GM13976 (cell line): ENCODE measurements at places on chromosomes 16 and 17.

DNA sequence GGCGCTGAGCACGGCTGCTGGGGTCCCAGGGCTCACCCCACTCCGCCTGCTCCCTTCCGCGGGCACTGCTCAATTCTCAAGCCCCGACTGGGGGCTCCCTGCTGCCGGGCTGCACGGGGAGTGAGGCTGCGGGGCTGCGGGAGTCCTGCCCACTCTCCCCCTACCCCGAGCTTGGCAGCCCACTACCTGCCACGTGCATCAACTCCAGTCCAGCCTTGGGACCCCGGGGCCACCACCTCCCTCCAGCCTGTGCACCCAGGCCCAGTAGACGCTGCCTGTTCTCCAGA lies 43.3 kb upstream of the SSTR5 start:
- DNase-seq = no peak

DNA sequence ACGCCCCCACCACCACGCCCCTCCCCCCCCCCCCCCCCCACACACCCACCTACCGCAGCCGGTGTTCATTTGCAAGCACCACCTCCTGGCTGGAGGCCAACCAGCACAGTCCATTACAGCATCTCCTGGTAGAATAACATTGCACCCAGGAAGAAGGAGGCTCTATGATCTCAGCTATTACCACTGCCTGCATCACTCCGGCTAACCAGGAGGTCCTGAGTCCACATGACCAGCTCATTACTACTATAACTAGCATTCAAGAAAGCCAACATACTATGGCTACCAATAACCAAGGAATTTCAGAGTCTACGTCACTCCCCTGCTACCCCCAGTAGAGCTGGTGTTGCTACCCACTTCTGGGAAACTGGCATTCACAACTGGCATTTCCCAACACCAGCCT lies 81.1 kb upstream of the ALOX12 start:
- no peak for DNase-seq

GRCh38 chr17:31488264-31488981 lies 96.9 kb downstream of the RAB11FIP4 start:
- DNase-seq = no peak

DNA sequence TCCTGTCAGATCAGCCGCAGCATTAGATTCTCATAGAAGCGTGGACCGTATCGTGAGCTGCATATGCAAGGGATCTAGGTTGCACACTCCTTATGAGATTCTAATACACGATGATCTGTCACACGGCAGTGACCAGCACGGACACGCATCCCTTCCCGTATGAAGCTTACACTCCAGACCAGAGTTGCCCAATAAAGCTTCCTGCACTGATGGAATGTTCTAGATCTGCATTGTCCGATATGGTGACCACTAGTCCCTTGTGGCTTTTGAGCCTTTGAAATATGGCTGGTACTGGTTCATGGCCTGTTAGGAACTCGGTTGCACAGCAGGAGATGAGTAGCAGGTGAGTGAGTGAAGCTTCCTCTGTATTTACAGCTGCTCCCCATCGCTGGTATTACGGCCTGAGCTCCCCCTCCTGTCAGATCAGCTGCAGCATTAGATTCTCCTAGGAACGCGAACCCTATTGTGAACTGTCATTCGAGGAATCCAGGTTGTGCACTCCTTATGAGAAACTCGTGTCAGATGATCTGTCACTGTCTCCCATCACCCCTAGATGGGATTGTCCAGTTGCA lies 49.8 kb upstream of the ZCCHC14 start:
- DNase-seq = no peak

DNA sequence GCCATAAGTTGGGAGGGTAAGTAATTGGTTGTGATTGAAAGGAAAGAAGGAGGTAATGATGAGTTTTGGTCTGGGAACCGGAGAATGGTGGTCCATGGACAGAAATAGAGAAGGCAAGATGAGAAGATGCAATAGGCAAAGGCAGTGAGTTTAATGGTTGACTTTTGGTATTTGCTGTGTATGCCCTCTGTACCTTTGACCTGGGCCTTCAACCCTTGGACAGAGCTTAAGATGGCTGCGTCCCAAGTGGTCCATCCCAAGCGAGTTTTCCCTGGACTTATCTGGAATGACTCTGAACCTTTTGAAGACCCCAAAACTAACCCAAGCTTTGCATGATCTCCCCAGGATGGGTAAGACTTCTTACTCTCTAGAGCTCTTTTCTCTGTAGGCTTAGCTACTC lies 664.5 kb downstream of the MAF start:
- DNase-seq = no peak

DNA sequence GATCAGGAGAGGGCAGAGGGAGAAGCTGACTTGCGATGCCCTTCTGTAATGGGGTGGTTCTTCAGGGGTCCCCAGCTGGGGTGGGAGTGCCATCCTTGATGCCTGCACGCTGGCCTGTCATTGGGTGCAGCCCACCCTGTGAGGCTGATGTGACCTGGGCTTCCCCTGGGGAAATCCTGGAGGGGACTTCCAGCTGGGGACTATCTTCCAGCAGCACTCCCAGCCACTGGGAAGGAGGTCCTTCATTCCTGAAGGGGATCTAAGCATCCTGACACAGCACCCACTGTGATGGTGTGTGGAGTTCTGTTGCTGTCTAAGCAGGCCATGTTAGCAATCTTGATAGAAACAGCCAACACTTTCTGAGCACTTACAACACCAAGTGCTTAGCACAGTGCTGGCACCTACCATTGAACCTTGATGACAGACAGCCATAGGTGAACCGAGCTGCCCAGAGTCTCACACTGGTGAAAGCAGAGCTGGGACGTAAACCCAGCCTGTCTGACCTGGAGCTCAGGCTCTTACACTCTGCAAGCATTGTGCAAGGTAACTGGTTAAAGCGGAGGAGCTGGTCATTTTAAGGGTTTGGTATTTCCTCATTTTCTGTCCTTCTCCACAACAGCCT lies 211.3 kb downstream of the CCDC182 start:
- no peak for DNase-seq

DNA sequence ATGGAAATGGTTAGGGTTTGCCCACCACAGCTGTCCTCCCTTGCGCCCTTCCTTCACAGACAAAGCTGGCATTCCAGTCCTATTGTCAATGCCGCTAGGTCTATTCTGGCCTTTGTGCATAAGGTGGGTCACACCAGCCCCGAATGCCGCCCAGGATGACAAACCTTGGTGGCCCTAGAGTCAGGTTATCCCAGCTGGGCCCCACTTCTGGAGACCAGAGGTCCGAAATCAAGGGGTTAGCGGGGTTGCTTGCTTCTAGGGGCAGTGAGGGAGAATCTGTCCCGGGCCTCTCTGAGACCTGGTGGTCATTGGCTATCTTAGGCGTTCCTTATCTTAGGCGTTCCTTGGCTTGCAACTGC lies 472.1 kb downstream of the SOX9 start:
- no peak for DNase-seq

- no peak for DNase-seq
These were observed 45.4 kb downstream of the NFAT5 start for GRCh38 chr16:69611103-69611640.

- peak; percentile 81 for DNase-seq
These were observed 7.1 kb downstream of the HAS3 start for GRCh38 chr16:69112285-69113129.

- no peak for DNase-seq
These were observed 5.0 kb downstream of the ESRP2 start for GRCh38 chr16:68230956-68231355.

DNA sequence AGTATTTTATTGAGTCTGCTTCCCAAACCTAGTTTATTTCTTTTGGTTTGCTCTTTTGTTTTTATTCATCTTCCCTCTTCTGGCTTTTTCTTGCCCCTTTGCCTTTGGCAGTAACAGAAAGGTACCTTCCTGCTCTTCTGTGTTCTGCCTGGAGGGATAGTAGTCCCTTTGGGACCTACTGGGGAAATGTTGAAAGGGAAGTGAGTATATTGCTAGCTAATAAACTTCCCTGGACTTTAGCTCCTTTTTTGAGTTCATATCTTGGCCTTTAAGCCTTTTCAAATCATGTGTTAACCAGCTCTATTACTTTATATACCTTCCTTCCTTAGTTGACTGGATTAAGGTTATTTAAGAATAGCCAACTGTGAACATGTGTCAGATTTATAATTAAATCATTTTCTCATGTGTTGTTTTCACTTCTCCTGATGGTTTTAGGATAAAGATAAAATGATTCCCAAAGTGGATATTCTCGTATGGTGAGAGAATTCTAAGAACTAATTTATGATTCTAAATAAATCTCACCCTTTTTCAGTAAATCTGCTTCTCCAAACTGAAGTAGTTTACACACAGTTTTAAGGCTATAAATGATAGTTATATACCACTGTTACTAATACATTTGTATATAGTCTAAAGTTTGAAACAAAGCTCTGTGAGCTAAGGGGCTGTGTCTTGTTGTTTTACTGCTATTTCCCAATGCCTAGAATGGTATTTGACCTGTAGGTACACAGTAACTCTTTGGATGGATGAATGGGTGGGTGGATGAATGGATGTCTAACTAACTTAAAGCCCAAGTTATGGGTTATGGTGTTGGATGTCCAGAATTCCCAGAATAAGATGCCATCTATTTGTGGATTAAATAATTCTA lies 45.7 kb downstream of the OMG start:
- DNase-seq = no peak

- no peak for DNase-seq
These were observed 33.7 kb downstream of the NOL11 start for GRCh38 chr17:67751101-67752074.

DNA sequence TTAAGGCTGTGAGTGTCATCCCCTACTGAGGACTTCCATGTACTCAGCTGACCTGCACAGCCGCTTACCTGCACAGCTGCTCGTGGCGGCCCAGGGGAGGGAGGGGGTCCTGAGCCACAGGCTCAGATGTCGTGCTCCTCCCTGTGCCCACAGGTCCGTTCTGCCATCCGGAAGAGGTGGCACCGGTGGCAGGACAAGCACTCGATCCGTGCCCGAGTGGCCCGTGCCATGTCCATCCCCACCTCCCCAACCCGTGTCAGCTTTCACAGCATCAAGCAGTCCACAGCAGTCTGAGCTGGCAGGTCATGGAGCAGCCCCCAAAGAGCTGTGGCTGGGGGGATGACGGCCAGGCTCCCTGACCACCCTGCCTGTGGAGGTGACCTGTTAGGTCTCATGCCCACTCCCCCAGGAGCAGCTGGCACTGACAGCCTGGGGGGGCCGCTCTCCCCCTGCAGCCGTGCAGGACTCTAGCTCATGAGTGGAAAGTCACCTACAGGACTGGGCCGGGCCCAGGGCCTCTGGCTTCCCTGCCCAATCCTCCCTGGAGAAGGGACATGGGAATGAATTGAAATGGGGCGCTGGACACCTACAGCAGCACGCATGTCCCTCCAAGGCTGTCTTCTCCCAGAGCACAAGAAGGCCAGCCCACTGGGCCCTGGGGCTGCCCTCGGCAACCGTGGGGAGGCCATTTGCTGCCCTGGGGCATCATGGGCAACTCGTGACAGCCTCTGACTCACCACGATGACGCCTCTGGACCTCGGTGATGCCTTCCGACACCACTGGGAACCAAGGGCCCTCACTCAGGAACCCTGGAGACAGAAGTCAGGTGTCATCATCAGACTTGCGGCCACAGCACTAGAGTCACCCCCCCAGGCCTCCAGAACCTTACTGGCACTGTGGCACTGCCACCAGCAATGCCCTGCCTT lies 9.9 kb upstream of the SPPL2C start:
- DNase-seq = no peak
